Effector CD8-positive, alpha-beta T cell (primary cell): ENCODE measurements at places on chromosomes 11 and 22.

DNA sequence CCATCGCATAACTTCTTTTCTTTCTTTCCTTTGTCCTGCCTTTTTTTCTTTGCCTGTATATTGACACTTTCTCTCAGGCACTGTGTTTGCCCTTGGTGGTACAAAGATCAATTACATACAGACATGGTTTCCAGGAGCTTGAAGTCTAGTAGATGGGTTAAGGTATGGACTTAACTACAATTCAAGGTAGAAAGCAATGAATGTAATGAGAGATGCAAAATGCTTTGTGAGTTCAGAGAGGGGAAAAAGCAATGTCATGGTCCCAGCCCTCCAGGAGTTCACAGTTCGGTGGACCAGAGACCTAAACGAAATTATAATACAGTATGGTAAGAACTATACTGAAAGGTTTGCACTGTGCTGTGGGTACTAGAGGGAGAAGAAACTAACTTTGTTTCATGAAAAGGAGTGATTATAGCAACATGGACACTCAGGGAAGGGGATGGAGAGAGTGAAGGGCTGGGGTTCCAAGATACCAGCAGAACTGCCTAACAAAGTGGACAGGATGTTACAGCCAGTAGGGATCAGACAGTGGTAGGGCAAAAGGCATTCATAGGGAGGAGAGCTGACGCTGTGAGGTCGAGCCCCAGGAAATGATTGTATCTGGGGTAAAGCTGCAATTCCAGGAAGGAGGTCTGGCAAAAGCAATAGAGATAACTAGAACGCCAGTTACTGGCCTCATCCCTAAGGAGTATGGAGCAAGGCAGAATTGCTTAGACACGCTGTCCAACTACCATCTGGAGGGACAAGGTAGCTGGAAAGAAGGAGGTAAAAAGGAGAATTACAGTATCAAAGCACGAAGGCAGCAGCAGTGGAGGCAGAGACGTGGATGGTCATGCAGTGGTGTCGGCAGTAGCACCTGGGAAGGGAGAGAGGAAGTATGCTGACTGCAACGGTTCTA, 158.3 kb upstream of the MTMR2 start:
- no peak for DNase-seq

DNA sequence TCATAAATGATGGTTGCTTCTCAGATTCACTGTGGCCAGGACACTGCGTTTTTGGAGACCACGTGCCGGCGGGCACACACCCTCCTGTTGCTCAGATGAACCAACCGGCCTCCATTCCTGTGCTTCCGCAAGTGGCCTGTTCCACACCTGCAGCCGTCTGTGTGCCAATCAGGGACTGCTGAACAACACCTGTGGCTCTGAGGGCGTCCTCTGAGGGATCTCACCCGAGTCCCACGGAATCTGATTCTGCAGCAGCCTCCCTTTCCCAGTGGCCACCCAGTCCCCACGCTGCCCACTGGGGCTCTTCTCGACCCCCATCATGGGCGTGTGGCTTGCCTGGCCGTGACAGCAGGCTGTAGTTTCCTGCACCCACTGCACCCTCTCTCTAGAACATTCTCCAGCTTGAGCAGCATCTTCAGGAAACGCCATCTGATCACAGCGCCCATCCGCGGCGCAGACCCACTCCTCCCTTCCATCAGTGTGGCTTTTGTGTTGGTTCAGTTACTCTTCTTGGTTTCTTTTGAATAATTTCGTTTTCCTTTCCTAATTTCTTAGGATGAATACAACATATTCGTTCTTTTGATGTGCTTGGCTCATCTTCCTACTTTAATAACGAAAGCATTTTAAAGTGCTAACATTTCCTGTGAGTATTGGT, 100.3 kb upstream of the SLC22A12 start:
- DNase-seq: no peak

- peak; percentile 50 for DNase-seq
Measured at GRCh38 chr22:25362215-25362882, 142.9 kb downstream of the CRYBB2 start.

DNA sequence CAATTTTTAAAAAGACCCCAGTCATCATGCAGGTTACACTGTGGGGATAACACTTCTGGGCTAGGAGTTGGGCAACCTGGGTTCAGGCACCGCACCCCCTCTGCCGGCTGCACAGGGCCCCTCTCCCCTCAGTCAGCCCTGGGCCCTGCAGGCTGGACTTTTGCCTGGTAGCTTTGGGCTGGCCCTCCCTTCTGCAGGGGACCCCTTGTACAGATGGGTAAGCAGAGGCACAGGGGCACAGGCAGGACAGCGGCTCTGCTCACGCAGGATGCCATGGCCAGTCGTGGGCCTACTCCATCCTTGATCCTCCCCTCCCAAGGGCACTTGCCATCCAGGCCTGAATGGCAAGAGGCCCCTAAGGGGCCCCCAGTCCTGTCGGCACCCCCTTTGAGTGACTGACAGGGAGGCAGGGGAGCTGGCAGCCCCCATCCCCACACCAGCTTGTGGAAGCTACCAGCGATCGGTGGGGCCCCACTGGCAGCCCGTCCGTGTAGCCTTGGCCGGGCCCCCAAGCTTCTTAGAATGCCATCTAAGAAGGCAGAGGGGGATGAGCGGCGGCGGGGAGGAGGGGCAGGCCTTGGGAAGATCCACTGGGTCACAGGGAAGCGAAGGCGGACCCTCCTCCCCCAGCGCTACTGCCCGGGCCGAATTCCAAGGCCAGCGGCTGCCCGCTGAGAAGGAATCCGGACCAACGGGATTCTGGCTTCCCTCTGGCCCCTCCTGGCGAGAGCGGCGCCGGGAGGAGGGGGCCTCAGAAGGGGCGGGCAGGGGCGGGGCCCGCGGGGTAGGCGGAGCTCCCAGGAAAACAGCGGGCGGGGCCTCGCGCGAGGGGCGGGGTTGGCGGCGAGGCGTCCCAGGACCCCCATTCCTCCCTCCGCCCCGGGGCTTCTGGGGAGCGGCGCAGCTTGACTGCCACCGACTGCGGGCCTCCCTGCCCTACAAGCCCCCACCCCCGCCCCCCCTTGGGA, 6.8 kb upstream of the CHKA start:
- no peak for DNase-seq

DNA sequence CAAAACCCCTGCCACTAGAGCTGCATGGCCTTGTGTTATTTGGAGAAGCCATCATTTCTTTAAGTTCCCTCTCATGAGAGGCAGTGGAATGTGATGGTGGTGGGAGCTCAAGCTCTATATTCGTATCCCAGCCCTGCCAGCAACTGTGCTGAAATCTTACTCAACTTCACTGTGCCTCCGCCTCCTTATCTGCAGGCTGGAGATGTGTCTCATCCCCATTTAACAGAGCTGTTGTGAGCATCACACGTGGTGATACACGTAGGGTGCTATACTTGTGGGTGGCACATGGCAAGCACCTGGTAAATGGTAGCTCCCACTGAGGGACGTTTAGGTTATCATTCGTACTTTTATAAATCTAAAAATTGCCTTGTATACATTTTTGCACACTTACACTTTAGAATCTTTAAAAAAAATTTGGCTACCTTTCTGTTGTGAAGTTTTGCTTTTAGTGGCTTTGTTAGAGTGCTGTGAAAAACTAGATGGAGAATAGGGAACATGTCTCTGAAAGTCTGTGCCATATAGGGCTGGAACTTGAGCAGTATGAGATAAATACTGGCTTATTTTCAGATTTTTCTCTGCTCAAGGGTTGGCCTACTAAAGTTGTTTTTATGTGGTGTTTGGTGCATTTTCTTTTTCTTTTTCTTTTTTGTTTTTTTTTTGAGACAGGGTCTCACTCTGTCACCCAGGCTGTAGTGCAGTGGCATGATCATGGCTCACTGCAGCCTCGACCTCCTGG, 23.2 kb downstream of the TNRC6B start:
- DNase-seq: no peak

DNA sequence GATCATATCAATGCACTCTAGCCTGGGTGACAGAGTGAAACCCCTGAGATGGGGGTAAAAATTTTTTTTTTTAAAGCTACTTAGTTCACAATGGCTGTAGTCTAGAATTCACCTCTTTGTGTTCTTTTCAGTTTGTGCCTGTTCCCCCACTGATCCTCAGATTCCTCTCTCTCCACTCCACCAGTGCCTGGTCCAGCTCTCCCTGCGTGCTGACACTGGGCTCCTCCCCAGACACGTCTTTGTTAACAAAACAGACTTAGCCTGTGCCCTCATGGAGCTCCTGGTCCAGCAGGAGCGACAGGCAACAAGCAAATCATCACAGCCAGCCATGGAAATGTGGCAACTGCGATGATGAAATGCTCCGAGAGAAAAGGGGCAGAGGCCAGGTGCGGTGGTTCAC, 34.0 kb downstream of the IFT27 start:
- no peak for DNase-seq

GRCh38 chr11:70948398-70948797, 304.0 kb downstream of the SHANK2 start:
- DNase-seq: no peak

GRCh38 chr22:28015046-28015425, 96.0 kb upstream of the PITPNB start:
- DNase-seq: no peak

GRCh38 chr11:63670433-63671321, 499 bp downstream of the ATL3 start:
- DNase-seq: peak; percentile 3

GRCh38 chr11:35003186-35003585, 86.8 kb downstream of the PDHX start:
- no peak for DNase-seq

DNA sequence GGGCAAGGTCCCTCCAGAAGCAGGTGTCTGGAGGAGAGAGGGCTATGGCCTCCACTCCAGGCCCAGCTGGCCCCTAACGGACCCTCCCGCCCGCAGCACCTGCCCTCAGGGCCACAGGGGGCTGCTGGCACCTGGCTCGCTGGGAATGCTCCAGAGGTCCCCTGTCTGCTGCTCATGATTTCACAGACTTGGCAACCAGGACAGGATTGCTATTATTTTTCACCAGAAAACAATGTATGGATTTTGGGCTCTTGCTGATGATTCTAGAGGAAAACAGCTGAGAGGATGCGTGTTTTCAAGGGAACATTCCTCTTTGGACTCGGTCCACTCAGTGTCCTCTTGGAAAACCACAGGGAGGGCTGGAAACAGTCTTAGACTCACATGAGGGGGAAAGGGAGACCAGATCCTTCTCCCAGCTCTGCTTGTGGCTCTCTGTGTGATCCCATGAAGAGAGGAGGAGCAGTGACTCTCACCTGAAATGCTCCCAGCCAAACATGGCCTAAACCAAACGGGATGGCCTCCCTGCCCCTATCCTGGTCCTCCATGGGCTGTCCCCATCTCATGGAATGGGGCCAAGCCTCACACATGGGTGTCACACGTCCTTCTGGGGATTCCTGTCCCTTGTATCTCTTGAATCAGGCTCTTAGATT, 15.8 kb downstream of the MYEOV start:
- no peak for DNase-seq

GRCh38 chr11:8055836-8056526, 25.0 kb upstream of the TUB start:
- DNase-seq: no peak

DNA sequence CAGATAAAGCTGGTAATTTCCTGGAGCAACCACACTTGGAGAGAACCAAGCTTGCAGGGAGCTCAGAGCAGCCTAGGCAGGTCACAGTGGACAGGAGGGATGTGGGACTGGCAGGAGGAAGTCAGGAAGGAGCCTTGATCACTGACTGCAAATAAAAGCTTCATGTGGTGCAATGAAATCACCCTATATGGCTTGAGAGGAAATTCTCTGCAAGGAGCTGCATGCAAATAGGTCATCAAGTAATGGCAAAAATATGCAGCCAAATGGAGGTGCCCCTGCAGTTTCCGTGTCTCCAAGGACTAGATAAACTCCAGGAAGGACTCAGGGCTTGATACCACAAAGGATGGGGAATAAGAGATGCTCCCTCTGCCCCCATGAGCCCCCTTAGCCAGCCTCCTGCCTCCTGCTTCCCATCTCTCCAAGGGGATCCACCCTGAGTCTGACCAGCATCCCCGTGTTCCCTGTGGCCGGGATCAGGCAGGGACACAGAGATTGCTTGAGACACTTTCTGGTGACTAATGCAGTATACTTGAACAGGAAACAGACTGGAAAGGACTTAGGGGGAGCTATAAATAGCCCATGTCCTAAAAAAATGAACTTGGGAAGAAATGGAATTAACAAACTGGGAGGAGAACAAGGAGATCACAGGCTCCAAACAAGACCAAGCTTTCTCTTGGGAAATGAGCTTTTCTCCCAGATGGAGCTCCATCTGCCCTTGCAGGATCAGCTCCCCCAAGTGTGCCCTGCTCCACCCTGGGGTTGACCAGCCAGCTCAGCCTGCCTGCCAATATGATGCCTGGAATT, 23.9 kb upstream of the MICAL2 start:
- DNase-seq: no peak

GRCh38 chr11:65646958-65647701, 9.2 kb downstream of the SIPA1 start:
- no peak for DNase-seq

DNA sequence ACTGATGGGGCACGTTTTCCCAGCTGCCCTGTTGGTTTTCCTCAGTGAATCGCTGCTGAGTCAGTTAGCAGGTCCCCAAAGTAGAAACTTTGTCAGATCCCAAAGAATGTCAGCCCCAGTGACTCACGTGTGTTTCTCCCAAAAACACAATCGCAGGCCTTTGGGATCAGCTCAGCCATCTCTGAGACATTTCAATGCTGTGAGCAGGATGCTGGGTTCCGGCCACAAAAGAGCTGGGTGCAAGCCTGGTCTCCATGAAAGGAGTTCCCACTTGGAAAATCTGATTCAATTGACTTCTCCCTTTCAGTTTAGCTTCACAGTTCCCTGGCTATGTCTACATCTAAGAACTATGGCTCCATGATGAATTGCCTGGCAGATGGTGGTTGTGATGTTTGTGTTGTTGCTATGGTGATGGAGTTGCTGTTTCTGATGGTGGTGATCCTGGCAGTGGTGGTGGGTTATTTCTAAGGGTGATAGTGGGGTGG, 28.0 kb downstream of the MYEOV start:
- no peak for DNase-seq

- no peak for DNase-seq
Measured at GRCh38 chr11:117839380-117839881, 14.9 kb upstream of the FXYD2 start.

- DNase-seq: no peak
Measured at GRCh38 chr11:64534950-64535349, 56.1 kb upstream of the SLC22A12 start.

DNA sequence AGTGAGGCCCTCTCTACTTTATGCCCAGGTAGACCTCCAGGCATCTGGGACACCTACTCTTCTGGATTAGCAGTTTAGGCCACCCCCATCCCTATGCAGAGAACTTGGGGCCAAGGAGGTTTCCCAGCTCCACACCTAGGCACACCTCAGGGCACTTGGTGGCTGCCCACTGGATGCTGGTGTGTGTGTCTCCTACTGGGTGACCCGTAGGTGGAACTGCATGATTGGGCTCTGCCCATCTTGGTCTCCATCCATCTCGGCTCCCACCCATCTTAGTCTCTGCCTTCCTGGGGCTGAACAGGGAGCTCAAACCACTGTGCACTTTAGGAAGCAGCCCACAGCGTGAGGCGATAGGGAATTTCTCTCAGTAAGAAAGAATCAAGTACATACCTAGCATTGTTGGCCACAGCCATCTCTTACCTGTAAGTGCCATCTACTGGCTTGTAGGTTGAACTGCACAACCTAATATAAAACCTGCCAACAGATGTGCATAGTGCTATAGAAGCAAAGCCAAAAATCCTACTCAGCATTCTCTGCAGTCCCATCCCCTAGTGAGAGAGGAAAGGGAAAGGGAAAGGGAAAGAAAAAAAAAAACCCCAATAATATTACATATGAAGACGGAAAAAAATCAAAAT, 61.6 kb upstream of the PTPN5 start:
- no peak for DNase-seq

- peak; percentile 52 for DNase-seq
Measured at GRCh38 chr11:69101115-69101791, 52.5 kb downstream of the TPCN2 start.
